ENCODE measurements at places on chromosomes 3 and 15.

DNA sequence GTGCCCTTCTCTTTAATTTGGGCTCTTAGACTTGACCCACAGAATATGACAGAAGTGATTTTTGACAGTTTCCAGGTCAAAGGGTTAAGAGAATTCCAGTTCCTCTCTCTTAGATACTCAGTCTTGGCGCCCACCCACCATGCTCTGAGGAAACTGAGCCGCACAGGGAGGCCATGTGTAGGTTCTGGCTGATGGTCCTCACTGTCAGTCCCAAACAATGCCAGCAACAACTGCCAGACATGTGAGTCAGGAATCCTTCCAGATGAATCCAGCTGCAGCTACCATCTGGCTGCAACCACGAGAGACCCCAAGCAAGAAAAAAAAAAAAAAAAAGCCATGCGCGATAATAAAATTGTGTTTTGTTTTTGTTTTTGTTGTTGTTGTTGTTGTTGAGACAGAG lies 326.6 kb downstream of the MAGI1 start:
- DNase-seq, result no peak

DNA sequence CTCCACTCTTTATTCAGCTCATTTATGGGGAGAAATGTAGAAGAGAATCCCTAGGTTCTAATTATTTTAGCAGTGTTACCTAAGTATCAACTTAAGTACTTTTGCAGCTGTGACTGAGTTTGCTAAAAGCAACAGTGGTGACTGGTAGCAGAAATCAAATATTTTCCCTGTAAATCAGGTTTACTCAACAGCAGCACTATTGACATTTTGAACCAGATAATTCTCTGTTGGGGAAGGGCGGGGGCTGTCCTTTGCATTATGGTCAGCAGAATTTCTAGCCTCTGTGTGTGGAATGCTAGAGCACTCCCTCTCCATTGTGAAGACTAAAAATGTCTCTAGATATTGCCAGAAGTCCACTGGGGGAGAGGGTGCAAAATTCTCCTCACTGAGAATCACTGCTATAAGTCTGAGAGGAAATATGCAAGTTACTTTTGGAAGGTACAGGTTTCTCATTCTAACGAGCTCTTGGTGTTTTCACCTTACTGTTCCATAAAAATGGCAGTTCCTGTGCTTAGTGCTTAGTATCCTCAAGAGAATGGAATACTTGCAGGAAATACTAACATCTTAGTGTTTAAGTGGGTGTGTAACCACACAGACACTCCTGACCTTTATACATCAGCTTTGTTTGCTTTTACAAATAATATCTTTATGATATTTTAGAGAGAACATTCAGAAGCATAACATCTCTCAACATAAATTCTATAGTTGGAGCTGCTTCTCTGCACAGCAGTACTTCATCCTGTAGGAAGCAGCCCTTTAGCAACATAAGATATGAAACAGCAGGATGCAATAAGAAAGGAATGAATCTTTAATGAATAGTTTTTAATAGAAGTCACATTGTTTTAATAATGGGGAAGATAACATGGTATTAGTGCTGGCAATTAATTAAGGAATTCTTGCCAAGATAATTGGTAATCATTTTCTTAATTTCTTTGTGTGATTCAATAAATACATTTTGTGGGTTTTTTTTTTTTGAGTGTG lies 246.5 kb upstream of the GOLIM4 start:
- DNase-seq, result no peak

GRCh38 chr15:36080759-36081158 lies 498.7 kb upstream of the CDIN1 start:
- no peak for DNase-seq

DNA sequence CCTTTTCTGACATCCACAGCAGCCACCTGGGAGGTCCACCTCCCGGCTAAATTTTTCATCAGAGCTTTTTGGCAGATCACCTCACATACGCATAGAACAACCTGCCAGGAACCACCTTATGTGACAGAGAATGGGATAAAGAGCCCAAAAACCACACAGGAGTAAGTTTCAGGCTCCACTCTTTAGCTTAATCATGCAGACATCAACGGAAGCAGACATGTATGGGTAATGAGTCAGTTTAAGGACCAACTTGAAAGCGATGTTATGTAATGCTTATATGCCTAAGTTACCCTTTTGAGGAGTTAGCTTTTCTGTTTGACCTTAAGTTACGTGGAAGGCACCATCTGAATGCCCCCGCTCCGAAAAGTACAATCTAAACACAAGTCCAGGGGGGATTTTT lies 183.3 kb upstream of the BHLHE40 start:
- no peak for DNase-seq

GRCh38 chr15:48630245-48630644 lies 15.3 kb downstream of the FBN1 start:
- DNase-seq, result no peak

GRCh38 chr15:31328428-31328968 lies 1.9 kb downstream of the KLF13 start:
- no peak for DNase-seq

DNA sequence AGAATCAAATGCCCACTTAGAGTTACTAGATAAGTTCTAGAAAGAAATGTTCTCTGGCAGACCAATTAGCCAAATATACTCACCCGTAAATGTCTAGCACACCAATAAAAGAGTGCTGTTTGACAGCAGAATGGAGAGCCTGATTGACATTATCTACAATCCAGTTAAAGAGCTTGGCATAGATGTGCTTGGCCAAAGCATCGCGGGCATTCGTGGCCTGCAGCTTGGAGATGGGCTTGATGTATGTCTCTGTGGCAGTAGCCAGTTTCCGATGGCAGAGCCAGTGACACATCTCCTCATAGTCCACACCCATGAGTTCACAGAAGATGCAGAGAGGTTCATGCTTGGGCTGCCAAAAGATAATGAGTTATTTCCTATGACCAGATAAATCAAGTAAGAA lies 101.5 kb upstream of the MYO5C start:
- no peak for DNase-seq

DNA sequence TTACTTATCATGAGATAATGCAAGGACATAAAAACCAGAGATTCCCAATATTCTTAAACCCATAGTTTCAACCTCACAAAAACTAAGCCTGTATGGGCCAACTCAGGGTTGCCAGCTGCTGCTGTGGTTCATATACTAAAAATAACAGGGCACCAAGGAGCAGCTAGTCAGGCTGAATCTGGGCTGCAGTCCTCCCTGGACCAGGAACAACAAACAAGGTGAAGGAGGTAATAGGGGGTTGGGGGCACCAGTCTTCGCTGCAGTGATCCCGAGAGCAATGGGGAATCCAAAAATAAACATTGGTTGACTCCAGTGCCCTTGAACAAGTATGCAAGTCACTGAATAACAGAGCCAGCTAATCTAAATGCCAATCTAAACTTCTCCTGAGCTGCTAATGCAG lies 108.9 kb downstream of the MECOM start:
- DNase-seq, result no peak

GRCh38 chr15:79769069-79769481 lies 127.7 kb downstream of the MTHFS start:
- no peak for DNase-seq

- no peak for DNase-seq
These were observed 231.1 kb upstream of the CNTN6 start for GRCh38 chr3:861721-862120.

- no peak for DNase-seq
These were observed 1.2 kb downstream of the CLN6 start for GRCh38 chr15:68228143-68228970.

GRCh38 chr15:44471885-44472455 lies 44.5 kb downstream of the CTDSPL2 start:
- DNase-seq, result no peak

DNA sequence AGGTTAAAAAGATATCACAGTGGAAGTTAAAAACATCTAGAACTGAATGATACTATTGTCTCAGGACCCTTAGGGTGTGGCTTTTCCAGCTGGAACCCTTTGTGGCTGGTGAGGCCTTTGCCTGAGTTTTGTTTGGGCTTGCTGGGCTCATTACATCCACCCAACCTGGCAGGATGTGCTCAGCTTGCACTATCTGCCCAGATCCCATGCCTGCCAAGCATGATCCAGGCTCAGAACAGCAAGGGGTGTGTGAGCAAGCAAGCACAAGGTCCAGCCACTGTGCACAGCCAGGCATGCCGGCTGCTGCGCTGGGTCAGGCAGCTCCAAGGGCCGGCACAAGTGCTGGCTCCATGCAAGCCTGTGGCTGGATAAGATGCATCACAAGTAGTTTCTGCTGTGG lies 512.7 kb upstream of the CDIN1 start:
- DNase-seq, result no peak

GRCh38 chr15:85838655-85839054 lies 43.9 kb upstream of the KLHL25 start:
- DNase-seq, result no peak

GRCh38 chr15:41794081-41794480 lies 19.8 kb downstream of the MAPKBP1 start:
- DNase-seq, result no peak

- DNase-seq, result no peak
These were observed 6.9 kb downstream of the PLXND1 start for GRCh38 chr3:129599607-129600006.

- DNase-seq, result no peak
These were observed 271.2 kb upstream of the ROPN1 start for GRCh38 chr3:124263168-124263567.

- no peak for DNase-seq
These were observed 180.0 kb upstream of the EIF1B start for GRCh38 chr3:40129510-40129909.

DNA sequence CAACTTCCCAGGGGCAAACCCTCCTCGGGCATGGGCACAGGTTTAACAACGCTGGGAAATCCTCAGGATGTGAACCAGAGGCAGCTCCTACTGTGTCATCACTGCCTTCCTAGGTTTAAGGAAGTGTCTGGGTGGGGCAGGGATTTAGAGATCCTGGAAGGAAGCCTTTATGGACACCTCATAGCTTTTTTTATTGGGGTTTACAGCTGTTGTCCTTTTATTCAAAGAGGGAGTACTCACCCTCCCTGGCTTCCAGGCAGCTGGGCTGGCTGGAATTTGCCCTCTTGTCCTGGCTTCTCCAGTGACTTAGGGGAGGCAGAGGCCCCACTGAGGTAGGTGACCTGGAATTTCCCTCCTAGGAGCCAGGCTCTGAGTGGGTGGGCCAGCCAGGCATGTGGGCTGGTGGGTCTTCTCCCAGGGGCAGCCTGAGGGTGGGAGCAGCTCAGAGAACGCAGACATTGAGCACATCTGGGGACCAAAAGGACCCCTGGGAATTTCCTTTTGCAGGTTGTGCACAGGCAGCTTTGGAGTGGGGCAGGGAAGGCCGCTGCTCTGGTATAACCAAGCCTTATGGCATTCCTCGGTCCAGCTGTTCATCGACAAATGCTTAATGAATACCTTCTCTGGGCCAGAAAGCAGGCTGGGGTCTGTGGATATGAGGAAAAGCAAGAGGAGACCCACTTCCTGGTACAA lies 13.5 kb upstream of the FAM3D start:
- DNase-seq, result no peak

GRCh38 chr3:184257083-184257915 lies 4.1 kb downstream of the CAMK2N2 start:
- DNase-seq, result no peak

- no peak for DNase-seq
These were observed 67.9 kb upstream of the HEG1 start for GRCh38 chr3:125123451-125124305.

DNA sequence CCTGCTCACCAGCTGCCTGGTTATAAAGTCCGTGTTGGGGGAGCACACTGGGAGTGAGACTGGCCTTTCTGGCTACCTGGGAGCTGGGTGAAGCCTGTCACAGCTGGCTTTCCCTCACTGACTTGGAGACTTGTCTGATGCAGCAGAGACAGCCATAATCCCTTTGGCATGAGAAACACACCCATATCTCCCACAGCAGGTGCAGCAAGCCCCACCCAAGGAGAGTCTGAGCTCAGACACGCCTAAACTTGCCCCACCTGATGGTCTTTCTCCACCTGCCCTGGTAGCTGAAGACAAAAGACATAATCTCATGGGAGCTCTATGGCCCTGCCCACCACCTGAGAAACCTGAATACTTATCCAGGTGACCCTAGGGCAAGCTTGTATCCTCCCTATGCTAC lies 54.8 kb downstream of the NMD3 start:
- DNase-seq, result no peak

DNA sequence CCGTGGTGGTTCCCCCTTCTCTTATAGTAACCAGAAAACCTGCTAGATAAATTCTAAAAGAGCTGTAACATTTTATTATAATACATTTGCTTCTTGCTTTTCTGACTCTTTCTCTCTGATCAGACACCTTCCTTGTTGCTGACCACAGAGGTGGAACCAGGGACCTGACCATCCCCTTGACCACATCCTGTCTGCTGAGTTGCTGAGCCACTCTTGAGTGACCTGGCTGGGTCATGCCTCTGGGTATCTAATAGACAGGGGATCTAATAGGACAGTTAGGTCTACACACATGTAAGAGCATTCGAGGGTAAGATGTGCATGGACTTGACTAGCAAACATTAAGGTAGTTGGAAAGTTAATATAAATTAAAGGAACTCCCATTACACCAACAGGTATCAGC lies 22.8 kb upstream of the TRIM59 start:
- no peak for DNase-seq

DNA sequence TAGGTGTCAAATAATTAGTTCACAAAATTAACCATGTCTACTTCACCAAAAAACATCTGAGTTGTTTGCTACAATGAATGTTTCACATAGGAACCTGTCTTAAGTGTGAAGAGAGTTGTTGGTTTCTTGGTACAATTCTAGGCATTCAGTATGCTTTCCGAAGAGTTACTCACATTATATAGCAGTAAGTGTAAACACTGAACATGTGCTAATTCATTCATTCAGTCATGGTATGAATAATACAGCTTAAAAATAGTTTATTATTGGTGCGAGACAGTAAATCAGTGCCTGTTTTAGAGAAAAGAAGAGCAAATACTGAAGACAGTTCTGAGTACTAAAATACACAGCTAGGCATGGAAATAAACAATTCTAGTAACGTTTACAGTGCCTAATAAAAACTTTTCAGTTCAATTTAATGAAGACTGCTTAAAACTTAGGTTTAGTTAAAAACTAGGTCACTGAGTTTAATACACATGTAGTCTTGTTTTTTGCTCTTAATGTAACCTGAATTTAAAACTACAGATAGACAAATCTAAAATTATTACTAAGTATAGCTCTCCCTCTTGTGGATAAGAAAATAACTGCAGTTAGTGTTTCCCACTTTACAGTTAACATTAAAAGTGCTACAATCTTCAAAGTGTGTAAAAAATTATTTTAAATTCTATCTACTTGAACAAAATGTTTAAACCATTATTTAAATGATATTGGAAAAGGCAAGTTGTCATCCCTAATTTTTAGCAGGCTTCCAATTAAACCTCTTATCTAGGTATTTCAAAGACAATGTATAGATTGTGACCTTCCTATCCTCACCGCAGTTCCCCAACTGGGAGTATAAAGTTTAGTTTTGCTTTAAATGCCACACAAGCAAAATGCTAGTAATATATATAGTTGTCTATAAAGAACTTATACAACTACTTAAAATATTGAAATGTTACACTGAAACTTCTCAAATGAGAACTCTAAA lies 20.1 kb upstream of the ZCWPW2 start:
- no peak for DNase-seq

GRCh38 chr15:50418041-50418583 lies 6.1 kb upstream of the USP8 start:
- DNase-seq, result no peak

GRCh38 chr15:62275831-62276230 lies 110.7 kb upstream of the C2CD4B start:
- no peak for DNase-seq

- no peak for DNase-seq
These were observed 25.9 kb upstream of the CAPN7 start for GRCh38 chr3:15180042-15180611.

Data from right lobe of liver (tissue), 6 donors.